ENCODE measurements at places on chromosomes 2 and 18.

GRCh38 chr2:74199871-74200305, 1.5 kb downstream of the MTHFD2 start:
- DNase-seq = no peak

GRCh38 chr18:13264091-13265007, 45.8 kb downstream of the LDLRAD4 start:
- no peak for DNase-seq

GRCh38 chr2:144703852-144704708, 184.2 kb upstream of the ZEB2 start:
- DNase-seq = no peak

DNA sequence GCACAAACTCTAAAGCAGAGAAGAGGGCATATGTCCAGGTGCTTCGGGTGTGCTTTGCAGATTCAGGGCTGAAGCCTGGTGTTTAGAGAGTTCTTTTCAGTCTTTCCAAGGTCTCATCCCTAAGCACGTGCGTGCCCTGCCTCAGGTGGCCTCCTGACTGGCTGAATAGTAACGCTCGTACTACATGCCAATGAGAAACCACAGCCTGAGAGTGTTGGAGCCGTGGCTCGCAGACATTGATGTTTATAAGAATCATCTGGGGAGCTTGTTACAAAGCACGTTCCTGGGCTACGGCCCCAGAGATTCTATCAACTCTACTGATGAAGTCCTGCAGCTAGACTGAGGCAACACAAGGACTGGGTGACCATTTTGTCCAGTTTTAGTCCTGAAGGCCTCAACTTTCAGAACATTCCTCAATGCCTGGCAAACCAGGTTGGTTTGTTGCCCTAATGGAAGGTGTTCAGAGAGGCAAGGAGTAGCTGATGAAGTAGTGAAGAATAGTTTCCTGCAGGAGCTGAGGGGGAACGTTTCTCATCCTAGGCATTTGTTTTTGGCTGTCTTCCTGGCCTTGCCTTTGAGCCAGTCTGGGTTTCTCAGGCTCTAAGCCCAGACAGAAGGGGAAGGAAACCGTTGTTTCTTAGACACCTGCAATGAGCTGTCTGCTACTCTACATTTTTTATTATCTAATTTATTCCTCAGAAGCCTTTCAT, 31.5 kb upstream of the HAAO start:
- no peak for DNase-seq

DNA sequence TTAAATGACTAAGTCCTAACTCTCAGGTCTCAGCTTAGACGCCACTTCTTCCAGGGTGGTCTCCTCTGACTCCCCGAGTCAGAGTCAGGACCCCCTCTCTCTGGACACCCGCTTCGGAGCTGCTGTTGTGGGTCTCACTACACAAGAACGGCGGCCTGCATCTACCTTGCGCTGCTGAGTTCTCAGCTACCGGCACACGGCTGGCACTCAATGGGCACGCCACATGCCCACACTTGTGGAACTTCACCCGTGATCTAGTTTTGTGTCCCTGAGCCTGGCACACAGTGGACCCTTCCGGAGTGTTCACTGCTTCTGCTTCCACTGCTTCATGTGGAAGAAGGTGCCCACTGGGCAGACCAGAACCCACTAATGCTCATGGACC, 58.3 kb upstream of the ID2 start:
- no peak for DNase-seq

- no peak for DNase-seq
Observed at GRCh38 chr2:33859811-33860461, 260.8 kb upstream of the FAM98A start.

GRCh38 chr2:223865124-223865523, 27.7 kb upstream of the AP1S3 start:
- peak; percentile 79 for DNase-seq

GRCh38 chr18:341102-341501, 73.3 kb upstream of the THOC1 start:
- DNase-seq = no peak

DNA sequence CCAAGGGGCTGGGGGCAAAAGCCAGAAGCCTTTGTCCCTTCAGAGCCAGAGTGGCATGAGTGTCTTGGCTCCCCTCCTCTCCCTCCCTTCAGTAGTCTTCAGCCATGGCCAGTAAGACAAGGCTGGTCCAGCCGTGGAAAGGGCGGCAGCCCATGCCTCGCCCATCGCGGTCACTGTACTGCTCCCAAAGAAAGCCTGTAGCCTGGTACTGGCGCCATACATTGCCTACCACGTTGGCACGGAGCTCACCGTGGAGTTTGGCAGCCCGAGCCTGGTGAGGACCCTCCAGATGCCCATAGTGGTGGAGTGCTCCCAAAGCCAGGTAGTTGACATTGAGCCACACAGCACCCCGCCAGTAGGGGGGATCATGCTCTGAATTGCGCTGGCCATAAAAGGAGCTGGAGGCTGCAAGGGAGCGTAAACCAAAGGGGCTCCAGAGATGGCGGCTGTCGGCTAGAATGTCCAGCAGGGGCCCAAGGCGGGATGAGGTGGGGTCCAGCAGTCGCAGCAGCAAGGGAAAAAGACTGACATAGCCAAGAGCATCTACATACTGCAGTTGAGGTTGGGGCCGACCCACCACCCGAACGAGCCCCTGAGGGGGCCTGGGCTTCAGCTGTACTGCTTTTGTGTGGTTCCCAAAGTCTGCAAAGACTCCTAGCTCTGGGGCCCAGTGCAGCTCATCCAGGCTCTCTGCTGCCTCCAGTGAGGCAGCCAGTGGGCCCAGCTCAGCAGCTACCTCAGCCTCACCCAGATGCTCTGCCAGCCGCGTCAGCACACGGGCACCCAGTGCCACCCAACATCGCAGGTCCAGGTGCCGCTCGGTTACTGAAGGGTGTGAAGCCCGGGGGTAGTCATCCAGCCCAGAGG, 3.2 kb downstream of the WBP1 start:
- DNase-seq = no peak

GRCh38 chr2:234178330-234179030, 128.0 kb downstream of the SPP2 start:
- no peak for DNase-seq

DNA sequence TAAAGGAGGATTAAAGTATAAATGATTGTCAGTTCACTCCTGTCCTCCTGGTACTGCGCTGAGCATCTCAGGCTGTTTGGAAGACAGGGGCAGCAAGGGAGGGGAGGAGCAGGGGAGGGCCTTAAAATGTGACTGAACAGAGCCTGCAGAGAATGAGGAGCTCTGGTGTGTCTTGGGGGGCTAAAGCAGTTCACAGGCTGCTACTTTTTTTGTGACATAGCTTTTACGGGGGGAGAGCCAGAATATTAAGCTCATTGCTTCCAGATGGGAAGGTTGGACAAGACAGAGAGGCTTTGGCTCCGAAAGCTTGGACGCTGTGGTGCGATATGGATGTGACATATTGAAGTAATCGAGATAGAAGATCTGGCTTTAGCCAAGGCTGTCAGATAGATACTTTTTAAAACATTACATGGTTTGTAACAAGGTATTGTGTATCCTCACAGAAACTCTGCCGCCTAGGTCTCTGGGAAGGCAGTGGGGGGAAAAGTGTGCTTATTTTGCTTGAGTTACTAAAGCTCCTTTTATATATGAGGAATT, 40.5 kb downstream of the RDH14 start:
- DNase-seq = no peak

- DNase-seq = no peak
Observed at GRCh38 chr18:54260396-54261072, 8.8 kb upstream of the POLI start.

DNA sequence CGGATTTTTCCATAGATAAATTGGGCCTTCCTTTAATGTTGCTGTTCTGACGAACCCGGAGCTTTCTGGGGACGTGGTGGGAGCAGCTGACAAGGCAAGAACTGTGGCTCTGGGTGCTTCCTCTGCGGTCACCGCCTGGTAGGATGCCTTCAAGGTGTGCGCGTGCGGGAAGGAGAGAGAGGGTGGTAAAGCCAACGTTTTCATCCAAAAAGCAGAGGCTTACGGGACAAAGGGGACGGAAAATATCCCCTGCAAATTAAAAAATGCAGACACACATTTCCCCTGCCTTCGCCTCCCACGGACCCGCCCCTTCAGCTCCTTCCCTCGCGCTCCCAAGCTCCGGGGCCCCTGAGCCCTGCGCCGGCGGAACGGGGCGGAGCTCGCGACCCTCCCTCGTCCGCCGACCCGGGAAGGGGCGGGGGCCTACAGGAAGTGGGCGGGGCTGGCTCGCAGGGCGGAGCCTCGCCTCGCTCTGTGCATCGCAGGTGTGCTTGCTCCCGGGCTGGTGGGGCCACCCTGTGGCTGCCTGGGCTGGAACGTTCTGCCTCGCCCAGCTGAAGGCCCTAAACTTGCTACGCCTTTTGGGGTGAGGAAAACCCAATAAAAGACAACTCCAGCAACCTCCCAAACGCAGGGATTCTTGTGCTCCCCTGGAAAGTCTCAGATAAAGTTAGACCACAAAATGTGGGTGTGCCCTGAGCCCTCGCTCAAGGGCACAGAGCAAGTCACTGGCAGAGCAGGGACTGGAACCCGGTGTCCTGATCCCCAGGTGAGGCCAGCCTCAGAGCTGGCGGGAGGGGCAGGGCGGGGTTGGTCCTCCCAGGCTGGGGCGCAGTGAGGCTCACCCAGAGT, 25.4 kb upstream of the SLC66A3 start:
- DNase-seq = peak; percentile 79

DNA sequence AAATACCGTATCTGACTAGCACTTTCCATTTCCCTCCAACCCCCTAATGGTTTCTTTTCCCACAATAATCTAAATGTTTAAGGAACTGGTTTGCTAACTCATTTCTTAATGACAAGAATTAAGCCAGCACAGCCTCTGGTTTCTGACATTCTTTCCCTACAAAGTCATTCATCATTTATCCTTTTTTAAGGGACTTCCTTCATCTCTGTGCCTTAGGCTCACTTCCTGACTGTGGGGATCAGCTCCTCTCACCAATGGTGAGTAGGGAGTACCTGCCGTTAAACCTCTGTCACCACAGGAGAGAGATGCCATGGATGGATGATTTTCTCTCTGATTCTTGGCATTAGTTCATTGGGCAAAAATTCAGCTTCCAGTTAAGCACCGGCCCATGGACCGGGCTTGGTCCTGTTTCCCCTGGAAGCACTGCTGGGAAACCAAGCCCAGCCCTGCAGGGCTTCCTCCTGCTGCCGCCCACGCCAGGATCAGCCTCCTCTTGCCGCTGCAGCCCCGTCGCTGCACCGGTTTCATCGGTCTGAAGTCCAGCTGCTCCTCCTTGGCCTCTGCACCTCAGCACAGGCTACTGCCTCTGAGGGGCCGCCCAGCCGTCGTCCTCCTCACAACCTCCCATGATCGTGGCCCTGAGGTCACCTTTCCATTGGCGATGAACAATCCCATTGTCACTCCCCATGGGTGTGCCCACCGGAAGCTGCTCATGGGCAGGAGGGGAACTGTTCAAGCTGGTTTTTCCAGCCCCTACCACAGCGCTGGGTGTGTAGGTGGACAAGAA, 64.0 kb upstream of the ZNF516 start:
- DNase-seq = no peak

DNA sequence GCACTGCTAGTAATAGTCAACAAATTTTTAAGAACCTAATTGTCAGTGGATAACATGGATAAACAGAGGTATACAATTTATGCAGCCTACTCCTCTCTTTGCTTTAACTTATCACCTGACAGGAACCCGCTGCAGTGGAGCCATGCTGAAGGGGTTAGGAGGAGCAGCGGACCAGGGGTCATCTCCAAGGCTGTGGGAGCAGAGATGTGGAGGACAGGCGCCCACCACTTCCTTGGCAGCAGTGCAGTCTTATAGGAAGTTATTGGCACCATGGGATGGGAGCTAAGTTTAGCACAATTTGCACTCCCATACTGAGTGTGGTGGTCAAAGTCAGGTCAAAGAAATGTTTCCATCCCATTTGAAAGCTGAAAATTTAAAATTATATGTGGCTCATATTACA, 35.6 kb downstream of the HDLBP start:
- DNase-seq = no peak

- DNase-seq = no peak
Observed at GRCh38 chr2:133521146-133521745, 47.0 kb downstream of the NCKAP5 start.

- DNase-seq = no peak
Observed at GRCh38 chr2:170084820-170085491, 93.0 kb upstream of the MYO3B start.
